Esophagus muscularis mucosa (tissue), 4 donors: ENCODE measurements at places on chromosomes 5 and 9.
A peak's percentile ranks its signal among the peaks of the same experiment; 100 is the strongest.

- no peak for DNase-seq
These were observed 251.2 kb downstream of the NFIB start for GRCh38 chr9:14062586-14063221.

DNA sequence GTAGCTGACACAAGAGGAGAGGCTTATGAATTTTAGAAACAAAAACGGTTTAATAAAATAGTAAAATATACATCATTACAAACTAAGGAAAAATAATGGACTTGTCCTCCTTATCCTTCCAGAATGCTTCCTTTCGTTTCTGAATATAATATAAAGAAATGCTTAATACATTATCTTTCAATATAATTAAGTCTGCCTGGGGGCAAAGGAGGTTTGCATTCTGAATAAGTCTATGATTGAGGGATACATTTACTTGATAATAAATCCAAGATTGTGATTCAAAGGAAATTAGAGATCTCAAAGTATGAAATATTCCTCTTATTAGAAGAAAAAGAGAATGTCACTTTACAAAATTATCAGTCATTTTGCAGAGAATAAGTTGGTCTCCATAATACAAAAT is 386.5 kb downstream of the SPATA31D1 start:
- no peak for DNase-seq

DNA sequence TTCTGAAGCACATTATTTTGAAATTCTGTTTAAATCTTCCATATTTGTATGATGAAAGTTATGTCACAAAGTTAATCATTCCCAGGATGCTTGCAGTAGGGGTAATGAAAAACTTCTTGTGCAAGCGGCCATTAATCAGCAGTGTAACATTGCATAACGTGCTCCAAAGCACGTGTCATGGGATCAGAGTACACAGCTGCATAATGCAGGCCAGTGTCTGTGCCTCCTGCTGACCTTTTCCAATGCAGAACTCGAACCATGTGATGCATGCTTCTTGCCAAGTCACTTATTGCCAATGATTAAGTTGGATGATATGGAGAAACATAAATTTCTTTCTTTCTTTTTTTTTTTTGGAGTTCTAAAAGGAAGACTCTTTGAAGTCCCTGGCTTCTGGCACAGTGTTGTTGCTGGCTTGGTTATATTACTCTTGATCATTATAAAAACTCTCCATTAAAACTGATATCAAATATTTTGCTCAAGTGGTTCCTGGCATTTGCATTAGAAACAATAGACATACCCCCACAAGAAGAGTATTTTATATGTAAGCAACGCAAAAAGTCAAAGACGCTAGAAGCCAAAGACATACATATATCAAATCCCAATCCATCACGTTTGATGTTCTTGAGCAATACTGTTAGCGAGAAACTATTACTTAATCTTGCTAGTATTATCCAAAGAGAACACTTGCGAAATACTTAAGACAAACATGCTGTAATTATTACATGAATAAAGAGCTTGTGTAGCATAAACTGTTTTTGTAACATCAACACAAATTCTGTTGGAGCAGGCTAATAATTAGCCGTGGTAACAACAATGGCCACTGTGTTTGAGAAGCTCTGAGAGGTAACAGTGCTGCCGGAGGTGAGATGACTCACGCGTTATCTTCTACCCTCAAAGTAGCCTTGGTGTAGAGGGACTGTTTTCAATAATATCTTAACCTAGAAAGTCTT is 164.2 kb downstream of the AUH start:
- peak; percentile 96 for DNase-seq

DNA sequence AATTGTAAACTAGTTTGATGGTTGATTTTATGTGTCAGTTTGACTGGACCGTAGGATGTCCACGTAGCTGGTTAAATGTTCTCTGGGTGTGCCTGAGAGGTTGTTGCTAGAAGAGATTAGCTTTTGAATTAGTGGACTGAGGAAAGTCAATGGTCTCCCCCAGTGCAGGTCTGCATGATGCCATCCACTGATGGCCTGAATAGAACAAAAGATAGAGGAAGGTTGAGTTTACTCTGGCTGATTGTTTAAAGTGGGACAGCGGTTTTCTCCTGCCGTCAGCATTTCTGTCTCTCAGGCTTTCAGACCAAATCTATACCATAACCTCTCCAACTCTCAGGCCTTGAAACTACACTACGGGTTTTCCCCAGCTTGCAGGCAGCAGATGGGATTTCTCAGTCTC is 899.2 kb upstream of the WWC1 start:
- DNase-seq = no peak

DNA sequence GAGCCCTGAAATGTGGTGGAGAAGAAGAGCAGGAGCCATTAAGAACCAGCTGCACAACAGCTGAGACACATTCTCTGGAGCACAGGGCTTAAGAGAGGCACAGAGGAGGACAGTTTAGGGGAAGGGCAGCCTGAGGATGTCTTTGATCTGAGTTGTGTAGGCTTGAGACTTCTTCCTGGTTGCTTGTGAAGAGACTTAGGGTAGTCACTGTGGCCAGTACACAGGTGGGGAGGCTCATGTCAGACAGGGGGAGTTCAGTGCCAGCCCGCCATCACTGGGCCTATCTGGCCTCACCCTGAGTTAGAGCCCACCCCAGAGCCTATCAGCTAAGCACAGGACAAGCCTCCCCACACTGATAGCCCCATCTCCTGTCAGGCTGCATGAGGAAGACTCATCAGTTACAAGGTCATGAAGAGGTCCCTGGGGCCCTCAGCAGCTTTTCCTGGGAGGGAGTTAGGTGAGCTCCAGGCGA is 19.8 kb downstream of the SLC22A4 start:
- DNase-seq = no peak
